ENCODE measurements at places on chromosomes 16 and 17.

DNA sequence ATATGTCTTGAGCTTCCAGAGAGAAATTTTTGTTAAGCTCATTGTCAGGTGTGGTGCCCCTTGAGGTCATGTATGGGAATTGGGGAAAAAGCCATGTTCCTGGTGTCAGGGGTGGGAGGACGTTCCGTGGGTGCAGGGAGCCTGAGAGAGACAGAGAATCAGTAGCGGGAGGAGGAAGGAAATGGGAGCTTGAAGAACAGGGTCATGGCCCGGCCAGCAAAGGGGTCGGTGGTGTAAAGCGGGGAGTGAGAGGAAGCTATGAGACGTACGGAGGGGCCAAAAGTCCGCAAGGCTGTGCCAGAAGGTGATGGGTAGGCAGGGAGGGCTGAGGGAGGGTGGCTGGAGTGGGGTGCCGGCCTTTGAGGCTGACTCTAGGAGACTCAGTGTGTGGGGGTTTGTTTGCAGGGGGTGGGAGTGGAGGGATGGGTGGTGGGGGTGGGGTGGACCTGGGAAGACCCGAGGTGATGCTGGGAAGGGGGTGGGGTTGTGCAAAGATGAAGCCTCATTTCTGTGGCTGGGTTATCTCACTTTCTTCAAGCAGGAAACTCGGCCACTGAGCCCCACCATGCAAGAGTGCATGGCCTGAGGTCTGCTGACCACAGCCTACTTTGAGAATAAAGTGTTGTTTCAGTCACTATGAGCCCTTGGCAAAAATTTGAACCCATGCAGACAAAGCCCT is 63.6 kb downstream of the PLCG2 start:
- no peak for DNase-seq

DNA sequence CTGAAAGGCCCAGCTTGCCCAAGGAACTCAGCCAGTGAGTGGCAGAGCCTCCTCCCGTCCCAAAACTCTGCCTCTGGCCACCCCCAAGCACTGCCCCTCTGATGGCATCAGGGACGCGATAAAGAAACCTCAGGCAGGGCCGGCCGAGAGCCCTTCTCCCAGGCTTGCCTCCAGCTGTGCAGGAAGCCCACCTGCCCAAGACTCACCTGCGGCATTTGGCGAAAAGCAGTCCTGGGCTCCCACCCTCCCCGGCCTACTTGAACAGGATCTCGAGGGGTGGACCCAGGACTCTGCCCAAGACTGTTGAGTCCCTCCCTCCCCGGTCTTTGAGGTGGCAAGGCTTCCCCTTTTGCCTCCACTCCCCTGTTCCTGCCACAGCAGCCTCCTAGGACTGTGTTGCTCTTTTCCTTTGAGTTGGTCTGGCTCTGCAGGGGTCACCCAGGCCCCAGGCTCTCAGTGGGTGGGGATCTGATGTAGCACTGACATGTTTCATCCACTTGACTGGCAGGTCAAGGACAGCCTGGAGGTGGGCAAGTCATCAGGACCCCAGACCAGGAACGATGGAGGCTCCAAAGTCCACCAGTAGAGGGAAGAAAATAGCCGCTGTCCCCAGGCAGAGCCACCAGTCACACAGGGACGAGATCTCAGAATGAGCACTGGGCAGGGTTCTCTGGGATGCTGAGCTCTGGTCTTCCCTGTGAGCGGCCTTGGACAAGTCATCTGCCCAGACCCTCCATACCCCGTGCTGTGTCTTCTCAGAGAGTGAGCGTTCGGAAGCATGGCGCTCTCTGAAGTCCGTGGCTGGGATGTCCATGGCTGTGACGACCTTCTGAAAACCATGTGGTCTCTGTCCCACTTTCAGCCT is 111.0 kb upstream of the TNRC6C start:
- DNase-seq = no peak

DNA sequence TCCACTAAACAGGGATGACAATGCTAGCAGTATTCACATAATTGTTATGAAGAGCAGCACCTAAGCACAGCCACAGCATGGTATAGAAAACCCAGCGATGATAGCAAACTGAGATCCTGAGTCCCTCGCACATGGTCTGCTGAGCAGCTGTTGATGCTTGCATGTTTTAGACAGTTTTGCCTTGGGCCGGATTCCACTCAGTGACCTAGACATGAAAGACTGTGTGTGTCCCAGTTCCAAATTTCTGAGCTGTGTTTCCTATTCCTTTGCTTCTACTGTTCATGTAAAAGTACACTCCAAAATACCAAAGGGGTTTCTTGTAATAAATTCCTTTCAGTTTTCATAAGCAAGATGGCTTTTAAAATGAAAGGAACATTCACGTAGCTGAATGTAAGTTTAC is 30.8 kb upstream of the CMTR2 start:
- DNase-seq = no peak

DNA sequence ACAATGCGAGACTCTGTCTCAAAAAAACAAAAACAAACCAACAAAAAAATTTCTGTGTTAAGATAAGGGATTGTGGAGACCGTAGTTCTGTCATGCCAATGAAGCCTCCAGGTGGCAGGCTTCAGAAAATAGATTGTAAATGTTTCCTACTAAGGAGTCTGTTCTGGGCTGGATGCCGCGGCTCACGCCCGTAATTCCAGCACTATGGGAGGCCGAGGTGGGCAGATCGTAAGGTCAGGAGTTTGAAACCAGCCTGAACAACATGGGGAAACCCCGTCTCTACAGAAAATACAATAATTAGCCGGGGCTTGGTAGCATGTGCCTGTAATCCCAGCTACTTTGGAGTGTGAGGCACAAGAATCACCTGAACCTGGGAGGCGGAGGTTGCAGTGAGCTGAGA is 4.4 kb upstream of the SNX29 start:
- DNase-seq = peak; percentile 62

DNA sequence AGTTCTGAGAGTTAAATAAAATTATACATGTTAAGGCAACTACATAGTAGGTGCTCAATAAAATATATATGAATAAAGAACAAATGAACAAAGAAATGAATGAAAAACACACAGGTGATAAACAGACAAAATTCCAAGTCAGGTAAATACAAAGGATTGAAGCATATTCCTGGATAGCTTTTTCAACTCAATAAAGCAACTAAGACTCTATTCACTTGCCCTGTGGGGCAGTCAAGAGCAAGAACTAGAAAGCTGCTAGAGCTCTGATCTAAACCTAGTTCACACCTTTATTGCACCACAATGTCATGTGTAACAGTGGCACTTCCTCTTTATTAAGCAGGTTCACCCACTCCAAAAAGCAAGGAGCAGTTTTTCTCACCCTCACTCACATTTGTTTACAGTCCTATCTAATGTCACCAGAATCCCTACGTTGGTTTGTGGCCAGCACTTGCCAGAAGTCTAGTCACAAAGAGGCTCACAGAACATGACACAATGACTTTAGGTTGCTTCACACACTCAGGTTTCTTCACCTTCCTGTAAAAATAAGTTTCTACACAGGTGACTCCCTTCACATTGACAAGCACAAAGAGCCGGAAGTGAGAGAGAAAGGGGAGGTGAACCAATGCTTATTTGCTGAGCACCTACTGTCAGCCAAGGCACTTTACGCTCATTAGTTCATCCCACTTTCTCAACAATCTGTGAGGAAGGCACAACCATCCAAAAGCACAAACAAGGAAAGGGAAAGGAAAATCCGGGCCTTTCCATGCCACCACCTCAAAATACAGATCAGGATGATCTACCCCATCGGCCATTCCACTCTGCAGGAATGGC is 70.8 kb downstream of the XPO6 start:
- DNase-seq = no peak

- no peak for DNase-seq
Observed at GRCh38 chr16:66039793-66040192, 326.7 kb upstream of the CDH5 start.

DNA sequence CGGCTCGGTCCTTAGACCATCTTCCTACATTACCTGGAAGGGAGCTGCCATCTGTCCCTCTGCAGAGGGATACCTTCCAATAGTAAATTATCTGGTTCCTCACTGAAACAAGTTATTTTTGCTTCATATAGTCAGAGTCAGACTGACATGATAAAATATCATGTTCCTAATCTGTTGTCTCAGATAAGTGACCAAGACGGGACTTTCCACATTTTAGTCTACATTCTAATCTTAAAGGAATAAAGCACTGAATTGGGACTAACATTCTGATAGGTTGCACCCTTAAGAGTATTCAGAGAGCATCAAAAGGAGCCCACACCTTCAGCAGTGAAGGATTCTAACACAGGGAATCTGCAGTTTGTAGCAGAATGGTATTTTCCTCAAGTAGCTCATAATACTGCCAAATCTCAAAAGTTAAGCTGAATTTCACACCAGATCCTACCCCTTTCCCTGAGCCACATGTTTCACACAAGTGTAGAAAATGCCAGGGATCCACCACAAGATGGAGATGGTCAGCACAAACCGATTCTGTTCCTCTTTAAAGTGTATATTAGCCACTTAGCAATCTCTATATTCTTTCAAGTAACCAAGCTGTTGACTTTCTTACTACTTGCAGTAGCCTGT is 13.4 kb downstream of the GINS2 start:
- peak; percentile 75 for DNase-seq

DNA sequence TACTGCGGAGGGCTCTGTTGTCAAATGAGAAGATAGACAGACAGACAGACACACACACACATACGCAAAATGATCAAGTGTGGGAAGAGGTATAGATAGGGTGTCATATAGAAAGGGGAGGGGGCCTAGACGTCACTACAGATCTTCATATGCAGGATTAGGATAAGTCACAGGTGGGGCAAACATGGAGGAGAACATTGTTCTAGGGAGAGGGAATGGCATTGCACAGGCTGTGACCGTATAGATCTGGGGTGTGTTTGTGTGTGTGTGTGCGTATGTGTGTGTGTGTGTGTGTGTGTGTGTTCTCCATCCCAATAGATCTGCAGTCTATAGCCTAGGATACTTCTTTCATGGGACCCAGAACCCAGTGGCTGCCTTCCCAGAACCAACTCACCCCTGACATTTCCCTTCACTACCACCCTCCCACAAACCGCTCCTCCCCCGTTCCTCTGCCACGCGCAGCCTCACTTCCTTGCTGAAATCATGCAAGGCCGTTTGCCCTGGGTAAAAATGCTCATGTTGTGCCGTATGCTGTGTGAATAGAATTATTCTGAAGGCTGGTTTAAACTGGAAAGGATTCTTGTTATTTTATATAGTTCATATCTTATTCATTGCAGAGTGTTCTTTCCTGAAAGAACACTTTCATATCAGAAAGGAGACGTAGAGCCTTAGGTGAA is 50.5 kb upstream of the CCL1 start:
- DNase-seq = no peak

GRCh38 chr17:37567137-37567536 is 42.1 kb downstream of the SYNRG start:
- DNase-seq = no peak

DNA sequence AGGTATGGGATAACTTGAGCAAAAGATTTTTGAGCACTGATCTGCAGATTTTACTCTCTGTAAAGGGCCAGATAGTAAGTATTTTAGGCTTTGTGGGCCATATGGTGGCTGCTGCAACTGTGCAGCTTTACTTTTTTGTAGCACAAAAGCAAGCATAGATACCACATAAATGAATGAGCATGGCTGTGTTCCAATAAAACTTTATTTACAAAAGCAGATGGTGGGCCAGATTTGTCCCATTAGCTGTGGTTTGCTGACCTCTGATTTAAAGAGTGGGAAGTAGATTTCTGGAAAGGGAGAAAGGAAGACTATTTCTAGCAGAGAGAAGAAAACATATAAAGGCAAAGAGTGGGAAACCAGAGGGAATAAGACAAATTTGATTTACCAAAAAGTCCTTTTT is 298.5 kb upstream of the HSBP1 start:
- DNase-seq = no peak

DNA sequence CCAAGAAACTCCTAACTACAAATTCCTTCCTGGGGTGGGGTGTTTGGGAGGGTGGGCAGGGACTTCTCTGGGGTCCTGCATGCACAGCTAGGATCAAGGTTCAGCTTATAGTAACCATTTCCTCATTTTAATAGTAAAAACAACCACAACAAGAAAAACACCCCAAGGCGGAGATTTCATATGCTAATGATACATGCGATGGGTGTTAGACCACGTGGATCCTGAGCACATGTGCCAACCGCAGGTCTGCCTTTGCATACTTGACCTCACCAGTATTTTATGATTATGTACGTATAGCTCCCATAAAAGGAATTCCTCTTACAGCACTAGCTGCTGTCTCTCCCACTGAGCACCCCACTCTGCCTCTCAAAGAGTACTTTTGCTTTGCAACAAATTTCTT is 1.9 kb downstream of the KRTAP4-11 start:
- DNase-seq = no peak

DNA sequence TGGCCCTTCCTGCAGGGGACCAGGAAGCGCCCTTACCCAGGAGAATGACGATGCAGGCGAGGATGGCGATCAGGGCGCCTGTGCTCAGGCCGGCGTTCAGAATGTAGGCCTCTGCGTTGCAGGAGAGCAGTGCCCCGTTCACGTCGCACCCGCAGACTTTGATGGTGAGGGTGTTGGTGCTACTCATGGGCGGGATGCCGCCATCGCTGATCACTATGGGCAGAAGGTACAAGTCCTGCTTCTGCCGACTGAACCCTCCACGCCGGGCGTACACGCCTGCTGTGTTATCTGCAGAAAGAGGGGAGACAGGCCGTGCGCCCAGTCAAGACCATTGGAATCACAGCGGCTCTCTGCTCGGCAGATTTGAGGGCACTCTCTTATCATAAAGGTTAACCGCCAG is 171.1 kb downstream of the CDH11 start:
- no peak for DNase-seq

DNA sequence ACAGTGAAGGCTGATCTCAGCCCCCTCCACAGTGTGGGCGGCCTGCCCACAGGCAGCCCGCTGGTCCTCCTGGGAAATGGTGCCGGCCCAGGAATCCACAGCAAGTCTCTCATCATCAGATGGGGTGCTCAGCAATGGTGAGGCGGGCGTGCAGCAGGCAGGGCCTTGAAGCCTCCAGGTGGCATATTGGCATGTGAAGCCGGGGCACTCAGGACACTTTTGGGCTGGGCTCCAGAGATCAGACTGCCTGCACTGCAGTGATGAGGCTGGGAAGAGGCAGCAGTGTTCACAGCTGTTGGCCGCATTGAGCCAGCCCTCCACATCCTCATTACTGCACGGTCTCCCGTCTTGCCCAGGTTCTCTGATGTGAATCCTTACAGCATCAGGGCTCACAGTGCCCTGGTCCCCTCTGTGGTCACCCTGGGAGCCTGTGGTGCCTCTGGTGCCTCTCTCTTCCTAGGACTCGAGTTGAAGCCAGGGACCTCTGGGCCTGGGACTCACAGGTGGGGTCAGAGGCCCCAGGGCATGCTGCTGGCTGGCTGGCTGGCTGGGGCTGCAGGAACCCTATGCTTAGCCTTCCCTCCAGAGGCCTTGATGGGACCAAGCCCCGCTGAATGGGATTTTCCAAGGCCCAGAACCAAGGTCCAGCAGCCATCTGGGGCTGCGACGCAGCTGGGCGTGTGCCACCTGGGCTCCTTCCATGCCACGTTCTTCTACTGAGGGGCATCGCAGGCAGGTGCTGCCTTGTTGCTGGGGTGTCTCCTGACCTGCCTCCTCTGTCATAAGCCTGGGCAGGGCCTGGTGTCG is 48.6 kb downstream of the TNFRSF13B start:
- no peak for DNase-seq

- no peak for DNase-seq
Observed at GRCh38 chr16:65375651-65376050, 253.8 kb upstream of the CDH11 start.

Measured in choroid plexus epithelial cell (primary cell).